ENCODE measurements at places on chromosomes 5 and 9.
A peak's percentile ranks its signal among the peaks of the same experiment; 100 is the strongest.

- no peak for DNase-seq
These were observed 576.1 kb downstream of the SLCO4C1 start for GRCh38 chr5:101720033-101720432.

GRCh38 chr9:113677057-113677456 lies 199.1 kb upstream of the ZNF618 start:
- no peak for DNase-seq

DNA sequence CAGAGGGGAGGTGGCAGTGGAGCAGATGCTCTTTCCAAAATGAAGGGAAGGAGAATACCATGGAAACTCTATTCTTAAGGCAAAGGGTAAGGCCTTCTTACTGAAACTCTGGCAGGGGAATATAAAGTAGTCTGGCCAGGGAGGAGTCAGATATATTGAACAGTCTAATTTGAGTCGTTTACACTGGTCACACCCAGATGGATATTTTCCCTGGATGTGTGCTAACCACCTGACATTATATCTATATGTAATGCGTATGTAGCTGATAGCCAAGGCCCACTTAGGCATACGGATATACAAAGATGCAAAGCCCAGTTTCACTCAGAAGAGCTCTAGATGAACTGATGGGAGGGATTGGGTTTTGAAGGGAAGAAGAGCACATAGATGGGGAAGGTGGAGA lies 7.0 kb downstream of the TDRD7 start:
- no peak for DNase-seq

DNA sequence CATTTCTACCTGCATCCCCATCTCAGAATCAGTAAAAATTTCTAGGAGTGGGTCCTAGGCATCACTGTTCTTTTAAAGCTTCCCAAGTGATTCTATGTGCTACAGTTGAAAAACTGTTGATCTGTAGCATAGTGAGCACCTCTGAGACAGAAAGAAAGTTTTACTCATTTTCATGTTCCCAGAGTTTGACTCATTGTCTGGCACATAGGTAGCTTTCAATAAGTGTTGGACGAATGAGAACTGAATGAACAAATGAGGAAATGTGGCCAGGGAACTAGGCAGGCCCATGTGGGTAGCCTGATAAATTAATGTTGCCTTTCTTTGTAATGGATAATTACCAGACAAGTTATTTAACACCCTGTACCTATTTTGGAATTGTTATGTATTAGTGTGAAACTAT lies 33.8 kb downstream of the RNF180 start:
- no peak for DNase-seq

DNA sequence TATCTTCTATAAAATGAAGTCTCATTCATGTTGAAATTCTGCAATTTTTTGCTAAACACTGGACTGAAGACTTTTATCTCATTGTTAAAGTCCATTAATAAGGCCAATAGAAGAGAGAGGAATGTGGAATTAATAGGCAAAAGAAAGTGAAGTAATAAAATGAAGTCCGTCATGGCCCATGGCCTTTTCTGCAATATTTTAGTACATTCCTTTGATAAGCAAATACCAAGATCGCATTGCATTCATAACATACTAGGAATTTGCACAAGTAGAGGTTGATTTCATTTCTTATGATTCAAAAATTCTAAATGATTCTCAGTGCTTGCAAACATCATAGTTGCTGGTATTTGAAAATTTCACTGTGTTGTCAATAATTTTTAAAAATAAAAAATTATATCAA lies 664.0 kb downstream of the NR2F1-AS1 start:
- no peak for DNase-seq

DNA sequence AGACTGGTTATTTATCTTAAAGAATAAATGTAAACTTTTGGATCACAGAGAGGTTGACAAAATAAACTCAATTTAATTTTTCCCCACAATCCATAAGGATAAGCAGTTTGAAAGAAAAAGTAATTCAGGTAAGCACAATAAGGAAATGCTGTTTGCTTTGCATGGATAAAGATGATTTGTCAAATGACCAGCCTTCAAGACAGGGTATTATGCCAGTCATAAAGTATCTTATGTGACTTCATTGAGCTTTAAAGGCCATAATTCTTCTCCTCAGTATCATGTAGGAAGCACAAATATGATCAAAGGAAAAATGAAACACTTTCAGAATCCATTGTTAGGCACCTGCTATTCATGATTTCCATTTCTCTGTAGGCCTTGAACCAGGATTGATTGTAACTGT lies 180.7 kb upstream of the PPP1R2B start:
- DNase-seq: no peak

DNA sequence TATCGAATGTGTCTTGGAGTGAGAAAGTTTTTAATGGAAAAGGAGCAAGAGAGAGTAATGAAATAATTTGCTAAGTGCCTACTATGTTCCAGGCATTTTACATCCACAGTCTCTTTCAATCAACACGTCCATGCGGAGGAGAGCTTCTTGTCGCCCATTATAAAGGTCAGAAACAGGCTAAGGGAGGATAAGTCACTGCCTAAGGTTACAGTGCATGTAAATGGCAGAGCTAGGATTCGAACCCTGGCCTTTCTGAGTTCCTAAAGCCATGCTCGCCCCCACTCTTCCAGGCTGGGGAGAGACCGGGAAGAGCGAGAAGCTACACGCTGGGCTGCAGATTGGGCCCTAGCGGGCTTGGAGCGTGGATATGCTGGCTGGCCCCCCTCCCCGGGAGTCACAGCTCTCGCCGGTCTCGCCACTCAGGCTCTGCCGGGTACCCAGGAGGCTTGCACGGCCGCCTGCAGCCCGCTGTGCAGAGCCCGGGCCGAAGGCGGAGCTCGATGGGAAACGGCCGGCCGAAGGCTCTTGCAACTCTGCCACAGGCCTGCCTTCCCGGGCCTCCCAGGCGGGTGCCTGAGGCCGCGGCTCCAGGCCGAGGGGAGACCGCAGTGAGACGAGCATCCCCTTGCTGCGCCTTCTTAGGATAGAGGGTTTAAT lies 775 bp upstream of the LHX2 start:
- no peak for DNase-seq

DNA sequence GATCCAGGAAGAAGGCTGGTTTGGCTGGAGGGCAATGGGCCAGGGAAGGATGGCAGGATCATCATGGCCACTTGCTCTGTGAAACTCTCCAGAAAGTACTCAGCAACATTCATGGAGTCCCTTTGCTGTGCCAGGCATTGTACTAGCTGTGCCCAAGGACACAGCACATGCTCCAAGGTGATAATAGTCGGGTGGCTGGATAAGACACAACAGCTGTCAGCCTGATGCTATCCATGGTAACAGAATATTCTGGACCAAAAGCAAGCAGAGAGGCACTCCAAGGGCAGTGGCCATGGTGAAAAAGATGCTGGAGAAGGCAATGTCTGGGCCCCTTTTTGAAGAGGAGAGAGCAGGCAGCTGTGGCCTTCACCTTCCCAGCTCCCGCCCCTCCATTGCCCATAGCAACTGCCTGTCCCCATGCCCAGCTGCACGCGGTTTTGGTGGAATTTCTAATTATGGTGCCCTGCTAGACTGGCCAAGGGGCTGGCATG lies 113.8 kb upstream of the CPEB4 start:
- peak; percentile 52 for DNase-seq

DNA sequence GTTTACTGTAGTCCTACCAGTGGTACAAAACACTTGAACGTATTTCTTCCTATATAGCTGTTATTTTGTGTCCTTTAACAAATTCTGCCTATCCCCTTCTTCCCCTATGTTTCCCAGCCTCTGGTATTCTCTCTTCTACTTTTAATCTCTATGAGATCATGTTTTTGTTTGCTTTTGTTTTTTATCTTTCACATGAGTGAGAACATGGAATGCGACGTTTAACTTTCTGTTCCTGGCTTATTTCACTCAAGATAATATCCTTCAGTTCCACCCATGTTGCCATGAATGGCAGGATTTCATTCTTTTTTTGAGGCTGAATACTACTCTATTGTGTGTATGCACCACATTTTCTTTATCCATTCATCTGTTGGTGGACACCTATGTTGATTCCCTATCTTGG lies 634.4 kb upstream of the WWC1 start:
- DNase-seq: no peak

- DNase-seq: no peak
These were observed 60.8 kb downstream of the AOPEP start for GRCh38 chr9:94787266-94787665.

DNA sequence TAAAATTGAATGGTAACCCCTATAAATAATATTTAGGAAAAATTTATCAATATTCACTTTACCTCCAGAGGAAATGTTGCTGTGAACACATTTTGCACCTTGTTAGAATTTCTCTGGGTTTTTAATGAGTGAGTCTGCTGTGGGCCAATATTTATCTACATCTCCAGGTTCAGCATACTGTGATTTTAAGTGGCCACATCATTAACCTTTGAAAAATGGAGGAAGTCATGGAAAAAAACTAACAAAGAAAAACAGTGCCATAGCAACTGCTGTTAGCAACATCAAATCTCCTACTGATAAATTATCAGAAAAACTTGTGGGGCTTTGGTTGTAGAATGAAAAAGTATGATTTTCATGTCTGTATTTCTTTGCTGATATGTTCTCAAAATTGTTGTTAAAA lies 55.0 kb downstream of the CD180 start:
- DNase-seq: no peak

DNA sequence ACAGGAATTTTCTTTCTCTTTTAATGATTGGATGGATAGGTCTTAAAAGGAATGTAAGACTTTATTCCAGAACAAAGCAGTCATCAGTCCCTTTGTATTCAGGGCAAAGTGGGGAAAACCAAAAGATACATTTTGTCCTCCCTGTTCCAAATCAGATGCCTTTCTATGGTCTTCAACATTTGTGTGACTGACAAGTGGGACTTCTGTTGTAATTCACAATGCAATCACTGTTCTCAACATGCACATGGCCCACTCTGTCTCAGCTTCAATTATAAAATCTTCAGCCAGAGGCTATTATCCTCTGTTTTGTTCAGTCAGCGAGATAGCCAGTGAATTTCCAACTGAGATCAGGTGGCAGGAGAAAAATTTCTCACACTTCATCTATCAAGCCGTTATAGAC lies 95.5 kb upstream of the ERBIN start:
- no peak for DNase-seq

DNA sequence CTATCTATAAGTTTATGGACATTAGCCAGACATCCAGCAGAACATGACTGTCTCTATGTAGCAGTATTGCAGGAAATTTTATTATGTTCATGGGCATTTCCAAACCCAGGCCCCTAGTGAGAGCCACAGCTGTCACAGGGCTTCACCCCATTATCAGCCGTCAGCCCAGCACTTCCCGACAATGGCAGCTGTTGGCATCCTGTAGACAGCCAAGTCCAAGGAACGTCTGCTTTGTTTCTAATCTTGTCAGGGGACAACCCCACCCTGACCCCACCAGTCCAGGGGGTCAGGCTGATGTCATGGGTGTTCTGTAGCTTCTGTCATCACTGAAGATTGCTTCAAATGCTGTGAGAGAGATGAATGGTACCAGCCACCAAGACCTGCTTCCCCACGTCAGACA lies 565.3 kb upstream of the BRINP1 start:
- no peak for DNase-seq

- peak; percentile 56 for DNase-seq
These were observed 102.4 kb downstream of the CDK5RAP2 start for GRCh38 chr9:120477534-120478001.

DNA sequence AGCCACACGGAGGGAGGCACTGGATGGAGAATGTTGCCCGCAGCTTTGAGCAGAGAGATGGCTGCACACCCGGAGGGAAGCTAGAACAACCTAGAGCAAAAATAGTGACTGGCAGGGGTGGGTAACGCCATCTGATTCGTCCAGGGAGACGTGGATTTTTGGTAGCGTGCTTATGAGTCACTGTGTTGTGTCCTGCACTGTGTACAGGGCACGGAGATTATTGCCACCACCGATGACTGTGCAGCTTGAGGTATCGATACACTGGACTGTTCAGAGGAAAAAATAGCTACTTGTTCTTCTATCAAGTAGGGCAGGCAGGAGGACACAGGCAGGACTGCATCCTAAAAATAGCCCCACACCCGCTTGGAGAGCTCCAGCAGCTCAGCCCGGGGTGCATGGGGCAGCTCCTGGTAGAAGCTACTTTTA lies 6.0 kb downstream of the UBE2QL1 start:
- no peak for DNase-seq

- peak; percentile 46 for DNase-seq
These were observed 116.5 kb downstream of the GDNF start for GRCh38 chr5:37723162-37723961.

GRCh38 chr9:137136261-137136880 lies 2.6 kb upstream of the GRIN1 start:
- peak; percentile 62 for DNase-seq

GRCh38 chr9:131398204-131398603 lies 4.3 kb downstream of the PRRC2B start:
- peak; percentile 81 for DNase-seq

DNA sequence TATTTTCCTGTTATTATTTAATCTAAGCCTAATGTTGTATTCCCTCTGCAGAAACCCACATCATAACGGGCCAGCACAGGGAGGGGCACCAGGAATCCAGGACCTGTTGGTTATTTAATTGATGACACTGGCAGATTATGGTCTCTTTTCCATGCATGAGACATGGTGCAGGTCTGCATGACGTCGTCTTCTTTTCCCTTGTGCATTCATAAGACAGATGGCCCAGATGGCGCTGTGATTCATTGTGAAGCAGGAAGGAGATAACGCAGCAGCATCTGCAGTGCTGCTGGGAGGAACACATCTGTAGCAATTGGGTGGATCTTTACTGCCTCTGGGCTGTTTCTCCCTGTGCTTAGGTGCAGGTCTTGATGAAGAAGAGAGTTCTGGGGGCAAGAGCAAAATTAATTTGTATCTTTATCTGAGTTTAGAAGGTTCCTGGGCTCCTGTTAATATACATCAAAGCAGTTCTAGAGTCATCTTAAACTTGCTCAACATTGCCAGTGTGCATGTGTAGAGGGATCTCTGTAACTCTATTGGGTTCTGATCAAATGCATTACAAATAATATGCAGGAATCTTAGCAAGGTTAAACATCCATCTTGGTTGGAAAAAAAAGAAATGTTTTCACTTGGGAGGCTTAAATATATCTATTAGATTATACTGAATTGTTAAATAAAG lies 176.1 kb downstream of the PCSK1 start:
- peak; percentile 16 for DNase-seq
